ENCODE measurements at places on chromosomes 11 and 22. TPM values are rescaled to one million over a fixed set of nuclear protein-coding genes. Genes with fewer than 3 reads are reported as not detected.

The TRPM5 gene
- total RNA-seq, result not detected

The GLB1L3 gene
- total RNA-seq, result not detected

The ABCC8 gene
- 11.8 TPM for total RNA-seq

The OR52I1 gene
- not detected for total RNA-seq

The PRR5 gene
- total RNA-seq, result 15.1 TPM

Data from A549 treated with AZD2906 at 1 μM for 4 hours (cell line).